ENCODE measurements at places on chromosomes 11 and 22.
A peak's percentile ranks its signal among the peaks of the same experiment; 100 is the strongest.

DNA sequence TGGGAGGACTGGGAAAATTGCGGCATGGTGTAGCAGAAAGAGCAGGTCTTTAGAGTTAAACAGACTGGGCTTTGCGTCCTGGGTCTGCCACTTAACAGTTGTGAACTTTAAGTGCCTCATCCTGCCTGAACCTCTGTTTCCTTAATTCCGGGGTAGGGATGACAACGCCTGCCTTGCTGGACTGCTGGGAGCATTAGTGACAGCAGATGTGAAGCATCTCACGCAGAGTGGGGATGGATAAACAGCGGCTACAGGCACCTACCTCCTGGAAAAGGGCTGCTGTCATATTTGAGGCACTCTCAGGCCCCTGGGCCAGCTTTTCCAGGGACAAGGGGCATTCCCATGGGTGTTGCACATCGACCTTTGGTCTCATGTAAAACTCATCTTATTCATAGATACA, 572.2 kb downstream of the TBC1D22A start:
- no peak for DNase-seq

GRCh38 chr11:94924171-94924572, 49.2 kb downstream of the CWC15 start:
- no peak for DNase-seq

GRCh38 chr11:126053415-126054286, 9.0 kb downstream of the CDON start:
- no peak for DNase-seq

GRCh38 chr22:45996241-45997076, 19.5 kb upstream of the WNT7B start:
- peak; percentile 89 for DNase-seq

GRCh38 chr11:12778240-12778905, 104.2 kb downstream of the TEAD1 start:
- no peak for DNase-seq

DNA sequence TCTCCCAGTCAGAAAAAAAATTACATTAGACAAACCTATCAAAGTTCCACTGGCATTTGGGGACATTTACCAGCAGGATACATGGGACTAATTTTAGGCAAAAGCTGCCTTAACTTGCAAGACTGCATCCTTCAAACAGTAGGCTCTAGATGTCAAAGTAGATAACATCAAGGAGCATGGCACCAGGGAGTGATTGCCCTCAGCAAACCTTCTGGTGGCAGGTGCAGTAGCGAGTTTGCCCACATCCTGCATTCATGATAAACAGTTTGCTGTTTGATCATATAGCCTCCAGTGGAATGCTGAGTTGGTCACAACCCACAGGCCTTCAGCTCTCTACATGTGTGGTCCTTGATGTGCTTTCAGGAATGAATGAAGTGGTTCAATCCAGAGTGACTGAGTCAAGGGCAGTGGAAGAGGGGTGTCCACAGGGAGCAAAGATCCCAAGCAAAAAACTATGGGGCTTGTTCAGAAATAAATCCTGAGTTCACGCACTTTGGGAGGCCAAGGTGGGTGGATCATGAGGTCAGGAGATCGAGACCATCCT, 12.0 kb downstream of the SCGB1D2 start:
- DNase-seq: no peak

GRCh38 chr11:10918698-10919097, 60.8 kb upstream of the ZBED5 start:
- peak; percentile 83 for DNase-seq

DNA sequence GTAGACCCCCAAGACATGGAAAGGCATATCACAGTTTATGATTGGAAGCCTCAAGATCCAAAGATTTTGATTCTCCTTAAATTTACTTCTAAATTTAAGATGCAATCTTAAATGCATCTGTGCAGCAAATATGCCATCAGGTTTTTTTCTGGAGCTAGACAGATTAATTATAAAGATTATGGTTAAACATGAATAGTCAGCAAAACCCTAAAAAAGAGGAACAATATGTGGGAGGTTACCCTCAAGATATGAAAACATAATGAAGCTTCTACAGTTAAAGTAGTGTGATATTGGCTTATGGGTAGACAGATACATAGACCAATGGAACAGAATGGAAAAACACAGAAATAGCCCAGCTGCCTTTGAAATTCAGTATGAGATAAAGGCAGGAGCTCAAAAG, 31.7 kb downstream of the OR8B12 start:
- DNase-seq: peak; percentile 31

- DNase-seq: no peak
These were observed 139.2 kb downstream of the CCDC81 start for GRCh38 chr11:86513746-86514373.

- DNase-seq: no peak
These were observed 96.6 kb downstream of the RRAS2 start for GRCh38 chr11:14262271-14262846.

DNA sequence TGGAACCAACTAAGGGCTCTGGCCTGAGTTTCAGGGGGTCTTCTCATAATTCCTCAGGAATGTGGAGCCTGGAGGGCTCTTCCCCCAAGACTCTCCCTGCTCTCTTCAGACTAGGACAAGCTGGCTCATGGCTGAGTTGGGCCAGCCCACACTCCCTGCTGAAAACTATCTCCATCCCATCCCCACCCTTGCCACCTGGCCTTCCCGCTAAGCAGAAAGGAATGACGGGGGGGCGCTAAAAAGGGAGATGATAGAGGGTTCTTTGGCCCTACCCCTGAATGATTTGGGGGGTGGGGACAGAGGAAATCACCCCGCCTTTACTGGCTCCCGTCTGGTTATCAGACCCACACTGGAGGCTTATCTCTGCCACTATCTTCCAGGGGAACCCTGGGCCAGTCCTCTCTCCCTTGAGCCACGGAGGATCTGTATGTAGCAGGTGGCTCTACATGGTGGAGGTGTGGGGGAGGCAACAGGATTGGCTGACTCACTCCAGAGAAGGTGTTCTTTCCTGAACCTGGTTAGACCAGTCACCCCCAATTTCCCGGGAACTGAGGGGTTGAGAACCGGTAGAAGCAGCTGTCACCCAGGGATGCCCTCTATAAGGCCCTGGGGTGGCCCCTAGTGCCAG, 5.7 kb downstream of the SMTN start:
- no peak for DNase-seq

GRCh38 chr11:13302420-13302958, 24.9 kb downstream of the BMAL1 start:
- no peak for DNase-seq

- no peak for DNase-seq
These were observed 154.6 kb downstream of the SNX19 start for GRCh38 chr11:130761560-130762220.

GRCh38 chr11:63843041-63843440, 4.1 kb downstream of the MARK2 start:
- DNase-seq: no peak

GRCh38 chr11:113532697-113533424, 57.7 kb upstream of the DRD2 start:
- DNase-seq: peak; percentile 68

- DNase-seq: no peak
These were observed 35.7 kb upstream of the MUC5AC start for GRCh38 chr11:1121813-1122663.

GRCh38 chr11:111541254-111542061, 938 bp downstream of the LAYN start:
- DNase-seq: peak; percentile 47

DNA sequence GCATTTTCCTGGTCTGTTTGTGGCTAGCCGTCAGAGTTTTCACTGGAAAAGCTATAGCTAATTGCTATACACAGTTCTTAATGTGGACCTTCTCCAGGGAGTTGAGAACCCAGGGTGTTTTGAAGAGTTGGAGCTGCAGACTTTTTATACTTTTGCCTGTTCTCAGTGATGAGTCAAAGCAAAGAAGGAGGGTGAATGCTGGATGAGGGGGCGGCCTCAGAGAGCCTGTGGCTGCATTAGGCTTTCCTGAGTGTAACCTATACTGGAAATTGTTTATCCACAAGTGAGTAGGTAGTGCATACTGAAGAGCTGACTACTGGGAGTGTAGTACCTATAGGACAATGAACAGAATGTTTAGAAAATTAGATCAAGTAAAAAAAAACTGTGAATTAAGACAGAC, 79.7 kb upstream of the HORMAD2 start:
- DNase-seq: no peak

GRCh38 chr11:64911142-64911541, 5.9 kb downstream of the ATG2A start:
- no peak for DNase-seq
